ENCODE measurements at places on chromosomes 3 and 15.

DNA sequence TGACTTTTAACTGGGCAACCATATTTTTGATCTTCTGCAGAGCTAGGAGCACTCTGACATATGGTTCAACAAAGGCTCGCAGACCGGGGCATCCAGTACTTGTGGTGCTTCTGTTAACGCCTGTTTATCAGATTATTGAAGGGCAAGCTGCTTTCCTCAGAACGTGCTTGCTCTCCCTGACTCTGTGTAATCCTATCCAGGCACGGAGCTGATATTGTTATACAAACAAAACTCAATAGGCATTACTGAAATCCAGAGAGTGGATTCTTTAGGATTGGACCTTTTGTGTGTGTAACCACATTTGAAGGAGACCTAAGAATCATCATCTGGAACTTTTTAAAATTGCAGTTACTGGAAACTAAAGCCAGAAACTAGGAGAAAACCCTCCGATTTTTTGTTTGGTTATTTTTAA lies 246.5 kb downstream of the PTPRG start:
- no peak for DNase-seq
- no peak overlapping the region for H3K4me3 ChIP-seq
- no peaks in the 10 kb centered on the region for H3K4me1 ChIP-seq
- no peaks in the 10 kb centered on the region for H3K27me3 ChIP-seq
- no peaks in the 10 kb centered on the region for H3K36me3 ChIP-seq

- H3K36me3 ChIP-seq, result no peaks in the 10 kb centered on the region
- DNase-seq, result no peak
- H3K27me3 ChIP-seq, result no peaks in the 10 kb centered on the region
- H3K27ac ChIP-seq, result no peak overlapping the region
Observed at GRCh38 chr3:107757140-107757539, 234.4 kb downstream of the BBX start.

GRCh38 chr3:100067589-100067988 lies 46.7 kb downstream of the FILIP1L start:
- H3K4me3 ChIP-seq, result no peak overlapping the region
- DNase-seq, result no peak
- no peaks in the 10 kb centered on the region for H3K27me3 ChIP-seq
- H3K4me1 ChIP-seq, result peaks cover 3% of the 10 kb centered on the region
- no peak overlapping the region for H3K27ac ChIP-seq

DNA sequence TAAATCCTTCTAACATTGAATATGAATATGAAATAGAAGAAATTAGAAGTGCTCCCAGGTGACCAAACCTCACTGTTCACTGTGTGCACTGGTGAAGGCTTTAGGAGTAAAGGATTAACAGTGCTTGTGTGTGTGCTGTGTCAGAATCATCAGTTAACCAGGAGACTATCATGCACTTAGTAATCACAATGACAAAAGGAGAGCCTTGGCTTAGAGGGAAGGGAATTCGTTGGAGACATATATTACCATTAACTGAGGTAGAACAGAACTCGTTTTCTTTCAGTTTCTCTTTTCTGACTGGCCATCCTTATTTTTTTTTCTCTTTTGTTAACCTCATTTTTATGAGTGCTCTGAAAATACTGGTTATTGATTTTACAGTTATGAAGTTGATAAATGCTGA lies 213.3 kb upstream of the GBE1 start:
- no peaks in the 10 kb centered on the region for H3K27me3 ChIP-seq
- H3K4me1 ChIP-seq, result no peaks in the 10 kb centered on the region
- no peak overlapping the region for H3K27ac ChIP-seq

DNA sequence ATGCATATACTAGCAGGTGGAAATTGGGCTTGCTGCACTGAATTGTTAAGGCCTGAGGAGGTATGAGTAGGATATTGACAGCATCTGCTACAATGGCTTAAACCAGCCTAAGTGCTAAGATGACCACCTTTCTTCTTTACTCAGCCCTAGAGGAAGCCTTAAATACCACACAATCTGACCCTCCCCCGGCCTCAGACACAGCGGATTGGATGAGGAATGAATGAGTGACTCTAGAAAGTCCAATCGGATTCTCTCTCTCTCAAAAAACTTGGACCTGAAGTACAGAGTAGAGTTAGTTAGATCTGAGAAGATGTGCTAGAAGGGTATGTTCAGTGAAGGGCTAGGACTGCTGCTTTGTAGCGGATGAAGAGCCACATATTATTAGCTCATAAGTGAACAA lies 39.9 kb upstream of the C3orf49 start:
- H3K36me3 ChIP-seq, result no peaks in the 10 kb centered on the region
- H3K27me3 ChIP-seq, result no peaks in the 10 kb centered on the region
- H3K4me1 ChIP-seq, result no peaks in the 10 kb centered on the region
- no peak overlapping the region for H3K4me3 ChIP-seq
- DNase-seq, result no peak

GRCh38 chr15:77282333-77282732 lies 137.6 kb downstream of the PEAK1 start:
- H3K4me3 ChIP-seq, result no peak overlapping the region
- H3K4me1 ChIP-seq, result no peaks in the 10 kb centered on the region
